ENCODE measurements at places on chromosomes 6 and 20.

GRCh38 chr6:155054491-155055250 lies 59.6 kb downstream of the TIAM2 start:
- DNase-seq, result no peak

- DNase-seq, result no peak
Measured at GRCh38 chr6:158042245-158042798, 60.7 kb downstream of the SYNJ2 start.

GRCh38 chr20:35588397-35588796 lies 27.2 kb upstream of the SPAG4 start:
- no peak for DNase-seq

DNA sequence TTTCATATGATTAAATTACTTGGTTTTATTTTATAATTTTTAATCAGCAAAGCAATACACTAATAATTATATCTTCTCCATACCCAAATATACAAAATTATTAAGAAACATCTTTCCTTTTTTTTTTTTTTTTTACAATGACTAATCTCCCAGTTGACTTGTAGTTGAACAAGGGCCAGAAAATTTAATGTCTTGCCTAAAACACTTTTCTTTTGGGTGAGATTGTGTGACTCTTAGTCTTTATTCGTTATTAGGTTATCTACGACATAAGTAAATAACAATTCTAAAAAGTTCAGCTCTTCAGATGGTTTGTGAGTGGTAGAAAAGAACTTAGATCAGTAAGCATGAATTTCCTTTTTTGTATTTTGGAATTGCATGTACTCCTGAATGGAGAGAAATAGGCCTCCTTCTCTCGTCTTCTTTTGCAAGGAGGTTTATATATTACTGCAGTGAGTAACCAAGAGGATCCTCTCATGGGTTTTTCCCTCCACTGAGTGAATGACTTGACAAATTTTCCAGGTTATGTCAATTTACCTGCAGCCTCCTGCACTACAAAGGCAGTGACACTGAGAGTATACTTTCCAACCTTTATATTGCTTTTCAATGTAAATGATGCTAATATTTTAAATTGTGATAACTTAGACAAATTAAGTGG lies 364.5 kb upstream of the CITED2 start:
- DNase-seq, result no peak

DNA sequence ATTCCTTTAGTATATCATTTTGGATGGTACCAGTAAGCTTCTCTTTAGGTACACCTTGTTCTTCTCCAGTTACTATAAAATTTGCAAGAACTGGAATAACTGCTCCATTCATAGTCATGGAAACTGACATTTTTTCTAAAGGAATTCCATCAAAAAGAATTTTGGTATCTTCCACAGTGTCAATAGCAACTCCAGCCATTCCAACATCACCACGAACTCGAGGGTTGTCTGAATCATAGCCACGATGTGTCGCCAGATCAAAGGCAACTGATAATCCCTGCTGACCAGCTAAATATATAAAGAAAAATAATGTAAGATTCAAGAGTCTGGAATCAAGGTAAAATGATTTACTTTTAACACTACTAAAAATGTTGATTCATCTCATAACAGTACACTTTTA lies 5.3 kb downstream of the MMUT start:
- DNase-seq, result no peak

GRCh38 chr20:46914789-46915379 lies 20.2 kb downstream of the EYA2 start:
- DNase-seq, result no peak
